Stimulated activated CD4-positive, alpha-beta T cell treated with anti-CD3 and anti-CD28 coated beads, Interleukin-15, amount 100 ng/mL, for 1 hour (primary cell): ENCODE measurements at places on chromosomes 11 and 22.

DNA sequence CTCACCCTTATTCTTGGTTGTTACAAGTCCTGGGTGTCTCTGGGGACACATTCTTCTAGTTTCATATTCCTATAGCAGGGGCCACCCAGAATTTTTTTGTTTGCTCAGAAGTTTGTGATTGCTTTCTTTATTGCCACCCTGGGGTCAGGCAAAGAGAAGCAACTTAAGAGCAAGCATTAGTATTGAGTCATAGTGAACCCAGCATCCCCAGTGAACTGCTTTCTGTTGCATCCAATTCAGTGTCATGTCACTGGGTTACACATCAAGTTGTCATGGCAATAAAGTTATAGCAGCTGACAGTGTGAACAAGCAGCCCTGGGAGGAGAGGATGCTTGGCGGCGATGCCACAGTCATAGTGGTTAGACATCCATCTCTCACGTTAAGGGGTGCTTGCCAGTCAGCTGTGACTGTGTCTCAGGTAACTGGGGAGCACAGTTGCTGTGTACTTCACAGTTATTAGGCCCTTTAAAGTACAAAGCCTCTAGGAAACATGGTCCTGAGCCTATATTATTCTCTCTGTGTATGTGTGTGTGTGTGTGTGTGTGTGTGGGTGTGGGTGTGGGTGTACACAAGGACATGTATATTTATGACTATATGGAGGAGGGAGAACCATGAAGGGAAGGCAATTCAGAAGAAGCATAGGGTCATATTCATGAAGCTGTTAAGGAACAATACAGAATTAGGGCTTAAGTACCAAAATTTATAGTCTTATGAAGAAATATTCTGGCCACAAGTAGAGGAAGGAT lies 52.5 kb downstream of the TRIM44 start:
- no peak for DNase-seq

- no peak for DNase-seq
Measured at GRCh38 chr11:86916330-86916729, 38.9 kb downstream of the FZD4 start.

- DNase-seq: no peak
Measured at GRCh38 chr11:103987629-103988594, 48.5 kb upstream of the DDI1 start.

- DNase-seq: no peak
Measured at GRCh38 chr11:43916621-43917020, 25.8 kb upstream of the C11orf96 start.

GRCh38 chr22:50302564-50302963 lies 4.9 kb downstream of the PLXNB2 start:
- no peak for DNase-seq

DNA sequence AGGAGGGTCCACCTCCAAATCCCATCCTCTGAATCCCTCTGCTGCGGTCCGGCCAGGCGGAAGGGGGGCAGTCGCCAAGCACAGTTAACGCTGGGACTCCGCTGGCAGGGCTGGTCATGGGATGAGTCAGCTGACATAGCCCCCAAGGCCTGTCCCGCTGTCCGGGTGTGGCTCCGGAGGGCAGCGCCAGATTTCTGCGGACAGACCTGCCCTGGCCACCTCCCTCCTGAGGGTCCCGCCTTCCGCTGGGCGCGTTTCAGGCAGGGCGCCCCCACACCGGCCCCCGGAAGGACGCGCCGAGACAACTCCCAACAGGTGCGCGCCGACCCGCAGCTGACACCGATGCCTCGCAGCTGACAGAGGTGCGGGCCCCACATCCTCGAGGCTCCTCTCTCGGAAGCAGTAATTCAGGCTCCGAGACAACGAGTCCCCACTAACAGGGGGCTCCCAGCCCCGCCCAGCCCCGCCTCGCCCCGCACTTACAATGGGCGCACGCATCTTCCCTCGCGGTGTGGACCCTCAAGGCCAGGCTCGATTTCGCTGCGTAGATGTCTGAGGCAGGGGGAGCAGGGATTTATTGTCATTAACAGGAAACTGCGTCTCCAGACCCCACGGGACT lies 607 bp downstream of the PLAAT3 start:
- DNase-seq: no peak

GRCh38 chr11:109937968-109938367 lies 155.2 kb upstream of the ZC3H12C start:
- no peak for DNase-seq

DNA sequence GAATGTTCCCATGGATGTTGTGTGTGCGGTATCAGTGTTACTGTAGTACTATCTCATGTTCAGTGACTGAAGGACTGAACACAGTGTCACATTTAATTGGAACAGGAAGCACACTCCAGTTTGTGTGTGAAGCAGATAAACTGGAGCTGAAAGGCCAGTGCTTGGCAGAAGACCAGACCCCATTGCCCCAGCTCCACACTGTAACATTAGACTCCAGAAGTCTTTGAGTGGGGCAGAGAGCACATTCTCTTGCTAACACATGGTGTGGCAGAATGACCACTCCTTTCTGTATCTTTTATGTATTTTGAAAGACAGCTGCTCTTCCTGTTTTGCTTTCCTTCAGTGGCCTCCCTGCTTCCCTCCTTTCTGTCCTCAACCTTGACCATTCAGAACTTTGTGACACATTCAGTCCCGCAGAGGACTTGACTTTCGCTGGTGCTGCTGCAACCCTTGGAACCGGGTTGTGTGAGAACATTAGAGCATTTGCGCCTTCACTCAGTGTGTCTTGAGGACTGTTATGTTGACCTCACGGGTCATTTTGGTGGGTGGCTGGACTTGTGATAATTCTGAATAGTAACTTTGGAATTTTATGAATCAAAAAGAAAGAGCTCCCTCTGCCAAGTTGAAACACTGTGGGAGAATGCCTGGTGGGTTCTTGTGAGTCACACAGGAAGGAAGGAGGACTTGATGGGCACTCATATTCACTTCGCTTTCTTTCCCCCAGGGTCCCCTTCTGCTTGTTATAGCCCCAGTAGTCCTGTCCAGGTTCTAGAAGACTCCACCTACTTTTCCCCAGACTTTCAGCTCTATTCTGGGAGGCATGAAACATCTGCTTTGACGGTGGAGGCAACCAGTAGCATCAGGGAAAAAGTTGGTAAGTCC lies 26.4 kb downstream of the AMOTL1 start:
- no peak for DNase-seq

- DNase-seq: no peak
Measured at GRCh38 chr11:123518496-123519054, 88.5 kb downstream of the GRAMD1B start.

- no peak for DNase-seq
Measured at GRCh38 chr22:41341990-41342389, 39.8 kb upstream of the TEF start.

DNA sequence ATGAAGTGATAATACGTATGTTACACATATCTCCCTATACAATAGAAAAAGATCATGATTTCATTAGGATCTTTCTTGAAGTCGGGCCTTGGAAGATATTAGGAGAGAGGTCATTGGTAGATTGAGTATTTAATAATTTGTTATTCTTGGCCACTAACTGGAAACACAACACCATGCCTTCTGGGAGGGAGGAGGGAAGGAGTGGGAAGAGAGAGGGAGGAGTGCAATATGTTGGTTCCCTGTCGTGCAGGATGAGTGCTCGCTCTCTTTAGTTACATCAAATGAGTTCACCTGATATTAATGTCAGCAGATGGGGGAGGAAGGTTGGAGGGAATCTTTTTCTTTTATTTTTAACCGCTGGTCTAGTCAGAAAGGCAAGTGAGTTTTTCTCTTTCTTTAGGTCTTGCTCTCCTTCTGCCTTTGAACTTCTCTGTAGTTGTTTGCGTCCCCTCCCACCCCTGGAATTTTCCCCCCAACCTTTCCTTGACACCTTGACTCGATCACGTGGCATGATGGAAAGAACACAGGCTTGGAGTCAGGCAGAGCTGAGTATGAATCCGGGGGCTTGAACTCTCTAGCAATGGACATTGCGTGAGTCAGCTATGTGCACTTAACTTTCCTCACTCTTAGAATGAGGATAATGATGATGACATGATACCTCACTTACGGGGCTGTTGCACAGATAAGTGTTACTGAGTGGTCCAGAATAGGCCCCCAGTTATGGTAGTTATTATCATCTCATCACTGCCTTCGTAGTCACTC lies 6.2 kb downstream of the ADAMTS15 start:
- no peak for DNase-seq

- peak; percentile 25 for DNase-seq
Measured at GRCh38 chr11:6443269-6444003, 2.6 kb upstream of the HPX start.

DNA sequence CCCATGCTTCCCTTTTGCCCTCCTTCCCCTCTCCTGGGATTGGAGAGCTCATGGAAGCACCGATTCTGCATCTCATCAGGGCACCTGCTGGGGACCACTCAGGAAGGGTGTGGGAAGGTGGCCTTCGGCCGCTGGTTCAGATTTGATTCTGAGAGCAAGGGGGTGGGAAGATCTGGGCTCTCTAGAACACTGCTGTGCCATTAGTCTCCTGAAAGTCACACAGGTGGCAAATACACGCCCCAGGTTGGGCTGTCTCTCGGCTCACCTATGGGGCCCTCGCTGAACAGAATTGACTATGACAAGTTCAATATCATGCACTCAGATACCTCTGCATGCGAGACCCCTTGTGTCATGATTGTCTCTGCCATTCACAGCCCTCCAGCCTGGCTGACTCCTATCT lies 12.8 kb upstream of the APOBEC3A start:
- DNase-seq: no peak

DNA sequence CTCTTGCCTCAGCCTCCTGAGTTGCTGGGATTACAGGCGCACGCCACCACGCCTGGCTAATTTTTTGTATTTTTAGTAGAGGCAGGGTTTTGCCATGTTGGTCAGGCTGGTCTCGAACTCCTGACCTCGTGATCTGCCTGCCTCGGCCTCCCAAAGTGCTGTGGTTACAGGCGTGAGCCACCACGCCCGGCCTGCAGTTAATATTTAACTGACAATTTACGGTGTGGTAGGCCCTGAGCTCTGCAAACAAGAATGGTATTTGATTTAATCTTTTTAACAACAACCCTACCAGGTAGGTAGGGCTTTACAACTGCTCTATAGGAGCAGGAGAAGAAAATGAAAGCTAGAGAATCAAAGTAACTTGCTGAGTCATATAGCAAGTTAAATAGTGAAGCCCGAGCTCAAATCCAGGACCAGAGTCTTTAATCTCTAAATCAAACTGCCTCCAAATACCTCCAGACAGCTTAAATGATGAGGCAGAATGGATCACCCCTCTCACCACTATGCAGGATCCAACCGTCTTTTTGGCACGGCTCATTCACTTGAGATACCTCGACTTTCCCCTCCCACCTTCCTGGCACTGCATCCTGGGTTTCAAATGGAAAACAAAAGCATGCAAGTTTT lies 9.4 kb downstream of the UEVLD start:
- DNase-seq: no peak

GRCh38 chr11:69644071-69644961 lies 3.4 kb downstream of the CCND1 start:
- DNase-seq: no peak

DNA sequence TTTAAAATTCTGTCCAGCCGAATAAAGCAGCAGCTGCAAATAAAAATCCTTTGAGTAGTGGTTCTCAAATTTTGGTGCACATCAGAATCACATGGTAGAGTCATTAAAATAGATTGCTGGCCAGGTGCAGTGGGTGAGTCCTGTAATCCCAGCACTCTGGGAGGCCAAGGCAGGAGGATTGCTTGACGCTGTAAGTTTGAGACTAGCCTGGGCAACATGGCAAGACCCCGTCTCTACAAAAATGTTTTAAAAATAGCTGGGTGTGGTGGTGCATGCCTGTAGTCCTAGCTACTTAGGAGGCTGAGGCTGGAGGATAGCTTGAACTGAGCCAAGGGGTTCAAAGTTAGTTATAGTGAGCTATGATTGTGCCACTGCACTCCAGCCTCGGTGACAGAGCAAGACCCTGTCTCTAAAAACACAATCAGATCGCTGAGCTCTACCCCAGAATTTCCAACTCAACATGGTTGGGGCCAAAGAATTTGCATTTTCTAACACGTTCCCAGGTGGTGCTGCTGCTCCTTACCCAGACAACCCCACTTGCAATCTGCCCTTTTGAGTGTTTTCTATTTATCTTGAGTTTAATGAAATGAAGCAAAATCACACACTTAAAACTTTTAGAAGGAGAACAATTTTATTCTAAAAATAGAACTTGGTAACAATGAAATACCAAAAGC lies 48.8 kb downstream of the BIRC2 start:
- DNase-seq: no peak

DNA sequence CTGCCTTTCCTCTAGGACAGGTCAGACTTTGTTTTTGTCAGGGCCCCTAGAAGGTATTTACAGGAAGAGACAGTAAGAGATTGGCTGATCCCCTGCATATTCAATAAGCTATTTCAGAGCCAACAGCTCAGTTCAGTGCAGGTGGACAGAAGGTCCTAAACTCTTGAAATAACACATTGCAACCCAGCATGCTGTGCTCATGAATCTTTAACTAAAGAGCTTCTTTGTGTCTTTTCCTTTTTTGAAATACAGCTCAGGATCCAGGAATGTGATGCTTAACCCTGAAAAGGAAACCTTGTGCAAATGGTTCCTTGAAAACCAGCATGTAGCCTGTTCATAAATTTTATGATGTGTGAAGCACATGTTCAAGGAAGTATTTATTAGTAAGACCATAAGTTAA lies 43.9 kb downstream of the BBOX1 start:
- DNase-seq: no peak

- DNase-seq: no peak
Measured at GRCh38 chr11:60078745-60079144, 9.7 kb upstream of the MS4A2 start.

DNA sequence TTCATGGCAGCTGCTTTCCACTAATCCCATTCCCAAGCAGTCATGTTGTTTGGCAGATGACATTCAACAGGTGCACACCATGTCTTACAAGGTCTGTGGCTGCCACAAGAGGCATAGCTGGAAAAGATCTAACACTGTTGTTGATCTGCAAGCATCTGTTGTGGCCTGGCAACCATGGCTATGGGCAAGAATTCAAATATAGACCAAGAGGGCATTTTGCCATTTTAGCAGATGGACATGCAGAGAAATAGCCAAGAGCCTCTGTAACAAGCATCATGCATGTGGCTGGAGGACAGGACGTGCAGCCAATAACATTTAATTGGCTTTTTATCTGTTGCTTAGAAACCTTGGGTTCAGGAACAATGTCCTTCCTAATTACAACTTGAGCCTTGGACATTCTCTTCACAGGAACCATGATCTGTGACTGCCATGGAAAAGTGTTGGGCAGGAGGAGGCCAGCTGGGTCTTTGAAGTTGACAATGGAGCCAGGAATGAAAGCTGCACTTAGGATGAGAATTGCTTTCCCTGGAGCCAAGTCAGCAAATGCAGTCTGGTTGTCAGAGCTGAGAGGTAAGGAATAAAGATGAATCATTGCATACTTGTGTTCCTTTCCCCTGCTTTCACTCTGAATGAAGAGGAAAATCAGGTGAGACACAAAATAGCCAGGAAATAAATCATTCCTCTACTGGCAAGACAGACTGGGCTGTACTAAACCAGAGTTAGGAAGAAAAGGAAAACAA lies 113.6 kb upstream of the ANO5 start:
- no peak for DNase-seq
